Fibroblast of skin of scalp (primary cell): ENCODE measurements at places on chromosomes 4 and X.

DNA sequence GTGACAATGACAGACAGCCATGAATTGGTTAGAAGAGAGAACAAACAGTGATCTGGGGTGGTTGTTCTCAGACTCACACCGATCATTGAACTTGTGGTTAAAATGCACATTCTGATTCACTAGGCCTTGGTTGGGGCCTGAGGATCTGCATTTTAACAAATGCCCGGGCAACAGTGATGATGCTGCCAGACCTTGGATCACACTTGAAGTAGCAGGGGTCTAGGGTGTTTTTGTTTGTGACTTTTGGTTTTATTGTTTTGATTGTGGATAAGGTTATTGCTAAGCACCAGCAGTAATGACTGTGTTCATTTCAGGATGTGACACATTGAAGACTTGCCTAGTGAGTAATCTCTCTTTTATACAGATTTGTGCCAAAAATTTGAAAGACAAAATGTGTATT, 36.5 kb downstream of the TXLNG start:
- DNase-seq: peak; percentile 38

DNA sequence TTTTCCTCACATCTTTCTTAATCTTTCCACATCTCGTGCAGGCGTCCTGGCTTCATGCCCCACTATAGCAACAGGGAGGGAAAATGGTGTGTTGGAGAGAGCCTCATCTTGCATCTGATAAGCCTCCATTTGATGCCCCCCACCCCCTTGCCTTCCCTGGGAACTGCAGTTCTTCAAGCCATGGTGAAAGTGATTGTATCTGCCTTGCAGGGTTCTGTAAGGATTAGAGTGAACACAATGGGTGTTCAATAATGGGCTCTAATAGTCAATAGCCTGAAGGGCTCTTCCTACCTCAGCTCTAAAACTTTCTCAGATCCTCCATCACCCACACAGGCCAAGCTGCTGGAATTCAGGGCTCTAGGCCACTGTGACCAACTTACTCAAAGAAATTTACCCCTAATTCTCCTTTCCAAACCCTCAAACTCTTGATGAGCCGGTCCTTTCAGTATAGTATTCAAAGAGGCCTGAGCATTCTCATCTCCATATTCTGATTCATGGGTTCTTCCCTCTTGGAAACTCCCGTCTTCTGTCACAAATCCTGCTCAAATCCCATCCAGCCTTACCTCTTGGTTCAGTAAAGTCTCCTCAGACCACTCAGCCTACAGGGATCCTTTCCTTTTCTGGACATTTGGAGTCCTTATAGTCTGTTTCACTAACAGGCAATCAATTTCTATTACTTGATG, 128.3 kb upstream of the TRIM2 start:
- no peak for DNase-seq

GRCh38 chrX:109709129-109709631, 23.9 kb downstream of the ACSL4 start:
- peak; percentile 49 for DNase-seq

GRCh38 chrX:152845618-152846240, 14.9 kb downstream of the NSDHL start:
- no peak for DNase-seq
